ENCODE measurements at places on chromosomes 12 and 14. TPM values are rescaled to one million over a fixed set of nuclear protein-coding genes. Genes with fewer than 3 reads are reported as not detected.

- DNase-seq, result no peak
Observed at GRCh38 chr12:41932470-41932991, 212.1 kb downstream of the GXYLT1 start.

- DNase-seq, result no peak
Observed at GRCh38 chr12:89333564-89334252, 18.6 kb downstream of the DUSP6 start.

DNA sequence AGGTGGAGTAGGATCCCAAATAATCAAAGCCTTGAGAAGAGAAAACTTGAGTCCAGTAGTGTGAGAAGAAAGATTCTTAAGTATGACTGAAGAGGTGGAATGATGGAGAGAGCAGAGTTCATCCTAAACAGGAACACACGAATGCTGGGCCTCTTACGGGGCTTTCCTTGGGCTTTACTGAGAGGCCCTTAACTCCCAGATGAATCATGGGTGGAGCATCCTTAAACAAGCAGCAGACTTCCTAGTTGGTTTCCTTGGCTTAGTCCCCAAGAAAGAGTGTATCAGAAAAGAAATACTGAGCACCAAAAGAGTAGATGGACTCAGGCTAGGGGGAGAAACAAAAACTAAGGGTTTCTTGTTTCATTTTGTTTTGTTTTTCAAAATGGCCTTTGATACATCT, 132.5 kb downstream of the GPR135 start:
- DNase-seq, result no peak

The JPH4 gene
- 1.0 TPM for total RNA-seq

The PPP4R3A gene
- 55.2 TPM for total RNA-seq

The FZD10 gene
- 3.8 TPM for total RNA-seq
